Activated naive CD4-positive, alpha-beta T cell treated with Interleukin-2 at 50 U/mL for 16 hours (primary cell): ENCODE measurements at places on chromosomes 6 and 20.
A peak's percentile ranks its signal among the peaks of the same experiment; 100 is the strongest.

- no peak for DNase-seq
Observed at GRCh38 chr6:5130135-5130866, 45.2 kb downstream of the PPP1R3G start.

DNA sequence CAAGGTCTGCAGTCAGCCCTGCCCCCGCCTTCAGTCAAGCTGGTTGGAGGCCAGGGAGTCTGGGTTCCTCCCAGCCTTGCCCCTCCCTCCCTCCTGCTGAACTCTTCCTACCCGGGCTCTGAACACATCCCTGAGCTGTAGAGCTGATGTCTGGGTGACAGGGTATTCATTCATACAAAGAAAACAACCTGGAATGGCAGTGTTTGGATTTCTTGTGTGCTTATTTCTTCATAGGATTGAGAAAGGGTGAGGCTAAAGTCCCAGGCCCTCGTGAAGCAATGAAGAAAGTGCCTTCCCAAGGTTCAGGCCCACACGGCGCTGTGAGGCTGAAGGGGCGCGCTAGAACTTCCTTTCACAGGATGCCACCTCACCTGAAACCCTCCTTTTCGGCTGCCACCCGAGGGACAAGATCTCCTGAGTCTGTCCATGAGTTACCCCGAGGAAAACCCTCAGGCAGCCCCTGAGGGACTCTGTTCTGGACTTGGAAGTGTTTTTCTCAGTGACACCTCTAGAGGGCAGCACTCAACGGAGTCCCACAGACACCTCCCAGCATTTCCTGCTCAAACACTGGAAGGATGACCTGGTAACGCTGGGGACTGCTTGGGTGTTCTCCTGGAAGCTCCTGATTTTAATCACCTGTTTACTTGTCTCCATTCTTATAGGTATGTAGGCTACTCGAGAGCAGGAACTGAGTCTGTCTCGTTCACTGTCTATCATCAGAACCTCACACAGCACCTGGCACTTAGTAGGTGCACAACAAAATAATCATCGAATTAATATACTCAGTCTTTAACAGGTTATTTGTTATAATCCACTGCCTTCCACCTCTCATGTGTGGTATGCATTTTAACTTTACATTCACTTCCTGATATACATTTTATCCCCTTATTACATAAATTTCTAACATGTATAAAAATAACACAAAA, 11.8 kb upstream of the GSTA1 start:
- DNase-seq = peak; percentile 37

- no peak for DNase-seq
Observed at GRCh38 chr20:52812231-52812847, 159.8 kb upstream of the TSHZ2 start.

DNA sequence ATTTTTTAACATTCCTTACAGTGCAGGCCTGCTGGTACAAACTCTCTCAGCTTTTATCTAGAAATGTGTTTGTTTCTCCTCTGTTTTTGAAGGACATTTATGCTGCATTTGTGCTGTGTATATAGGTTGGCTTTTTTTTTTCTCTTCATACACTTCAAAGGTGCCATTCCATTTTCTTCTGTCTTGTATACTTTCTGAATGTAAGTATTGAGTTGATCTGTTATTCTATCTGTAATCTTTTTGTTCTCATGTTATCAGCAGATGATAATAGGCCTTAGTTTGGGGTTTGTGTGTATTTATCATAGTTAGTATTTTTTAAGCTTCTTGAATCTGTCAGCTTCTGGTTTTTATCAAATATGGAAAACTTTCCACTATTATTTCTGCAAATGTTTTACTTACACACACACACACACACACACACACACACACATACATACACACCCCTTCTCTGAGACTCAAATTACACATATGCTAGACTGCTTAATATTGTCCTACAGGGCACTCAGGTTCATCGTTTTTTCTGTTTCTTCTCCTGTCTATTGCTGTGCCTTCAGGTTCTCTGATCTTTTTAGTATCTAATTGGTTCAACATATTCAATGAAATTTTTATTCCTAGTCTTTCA, 74.6 kb downstream of the RPP40 start:
- no peak for DNase-seq

- DNase-seq = no peak
Observed at GRCh38 chr20:48599748-48600469, 227.9 kb downstream of the PREX1 start.

GRCh38 chr6:166636934-166637333, 9.9 kb upstream of the RPS6KA2 start:
- no peak for DNase-seq

- no peak for DNase-seq
Observed at GRCh38 chr6:147022041-147022440, 182.2 kb upstream of the STXBP5 start.

DNA sequence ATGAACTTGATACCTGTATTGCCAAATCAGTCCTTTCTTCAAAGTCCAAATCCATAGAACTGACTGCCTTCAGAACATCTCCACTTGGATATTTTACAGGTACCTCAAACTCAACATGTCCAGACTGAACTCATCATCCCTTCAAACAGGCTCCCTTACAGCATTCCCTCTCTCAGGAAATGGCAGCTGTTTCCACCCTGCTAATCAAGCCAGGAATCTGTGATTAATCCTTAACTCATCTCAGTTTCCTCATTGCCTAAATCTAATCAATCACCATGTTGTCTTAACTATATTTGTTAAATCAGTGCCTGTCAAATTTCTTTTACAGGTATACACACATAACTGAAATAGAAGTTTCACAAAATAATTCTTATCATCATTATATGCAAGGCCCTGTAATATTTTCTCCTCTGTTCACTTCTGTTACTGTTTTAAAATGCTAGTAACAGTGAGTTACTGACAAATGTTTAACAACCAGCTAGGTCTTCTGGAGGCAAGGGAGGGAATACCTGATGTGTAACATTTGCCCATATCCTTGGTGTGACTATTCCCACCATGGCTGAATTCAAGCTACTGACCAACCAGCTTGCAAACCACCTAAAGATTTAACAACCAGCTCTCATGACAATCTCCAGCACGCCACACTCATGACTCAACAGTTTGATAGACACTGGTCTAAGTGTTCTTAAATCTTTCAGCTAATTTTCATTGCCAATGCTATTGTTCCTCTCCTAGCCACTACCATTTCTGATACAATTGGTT, 124.9 kb downstream of the ADAT2 start:
- DNase-seq = no peak

DNA sequence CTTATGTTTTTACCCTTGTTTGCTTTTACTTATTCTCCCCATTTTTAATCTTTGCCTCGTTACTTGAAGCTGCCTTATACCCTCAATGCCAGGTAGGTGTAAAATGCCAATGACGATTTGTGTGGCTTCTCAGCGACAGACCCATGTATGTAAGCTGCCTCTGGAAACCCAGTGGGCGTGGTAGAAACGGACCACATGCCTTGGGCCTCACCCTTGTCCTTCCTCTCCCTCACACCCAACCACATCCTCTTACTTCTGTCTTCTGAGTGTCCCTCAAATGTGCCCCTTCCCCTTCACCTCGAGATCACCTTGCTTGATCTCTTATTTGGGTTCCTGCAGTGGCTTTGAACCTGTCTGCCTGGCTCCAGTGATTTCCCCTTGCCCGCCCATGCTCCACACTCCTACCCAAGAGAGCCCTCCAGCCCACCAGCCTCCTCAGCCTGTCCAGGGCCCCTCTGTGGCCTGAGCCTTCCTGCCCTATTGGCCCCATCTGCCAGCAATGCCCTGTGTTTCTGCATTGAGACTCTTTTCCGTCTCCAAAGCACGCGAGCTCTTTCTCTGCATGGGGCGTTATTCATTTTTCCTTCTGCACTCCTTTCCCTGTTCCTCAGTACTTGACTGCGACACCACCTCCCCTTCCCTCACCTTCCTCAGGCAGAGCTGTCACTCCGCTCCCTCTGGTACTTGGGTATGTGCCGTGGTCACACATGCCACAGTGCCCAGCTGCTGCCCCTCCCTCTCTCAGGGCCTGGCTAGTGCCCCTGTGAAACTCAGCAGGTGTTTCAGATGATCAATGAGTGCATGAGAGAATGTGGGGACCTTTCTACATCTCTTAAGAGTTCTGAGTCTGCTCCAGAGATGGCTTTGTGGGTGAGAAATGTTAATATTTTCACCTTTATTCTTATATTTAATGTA, 115.4 kb downstream of the SLX4IP start:
- no peak for DNase-seq

- DNase-seq = no peak
Observed at GRCh38 chr6:44524476-44525227, 137.1 kb downstream of the CDC5L start.

- no peak for DNase-seq
Observed at GRCh38 chr6:12733876-12734275, 17.3 kb downstream of the PHACTR1 start.

DNA sequence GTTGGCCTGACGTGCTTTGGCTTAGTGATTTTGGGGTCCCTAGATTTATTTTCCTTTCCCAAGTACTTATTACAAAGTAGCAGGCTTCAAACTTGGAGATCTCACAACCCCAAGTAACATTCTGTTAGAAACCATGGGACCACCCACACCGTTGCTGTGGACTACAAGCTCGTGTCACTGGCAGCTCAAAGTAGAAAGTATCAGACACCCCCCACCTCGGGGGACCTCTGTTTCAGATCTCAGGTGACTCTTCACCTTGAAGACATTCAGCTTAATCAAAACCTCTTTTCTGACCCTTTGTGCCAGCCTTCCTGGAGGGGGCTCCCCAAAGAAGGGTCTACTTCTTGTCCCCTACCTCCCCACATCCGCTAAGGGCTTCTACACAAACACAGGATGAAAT, 15.7 kb upstream of the MYT1 start:
- no peak for DNase-seq

DNA sequence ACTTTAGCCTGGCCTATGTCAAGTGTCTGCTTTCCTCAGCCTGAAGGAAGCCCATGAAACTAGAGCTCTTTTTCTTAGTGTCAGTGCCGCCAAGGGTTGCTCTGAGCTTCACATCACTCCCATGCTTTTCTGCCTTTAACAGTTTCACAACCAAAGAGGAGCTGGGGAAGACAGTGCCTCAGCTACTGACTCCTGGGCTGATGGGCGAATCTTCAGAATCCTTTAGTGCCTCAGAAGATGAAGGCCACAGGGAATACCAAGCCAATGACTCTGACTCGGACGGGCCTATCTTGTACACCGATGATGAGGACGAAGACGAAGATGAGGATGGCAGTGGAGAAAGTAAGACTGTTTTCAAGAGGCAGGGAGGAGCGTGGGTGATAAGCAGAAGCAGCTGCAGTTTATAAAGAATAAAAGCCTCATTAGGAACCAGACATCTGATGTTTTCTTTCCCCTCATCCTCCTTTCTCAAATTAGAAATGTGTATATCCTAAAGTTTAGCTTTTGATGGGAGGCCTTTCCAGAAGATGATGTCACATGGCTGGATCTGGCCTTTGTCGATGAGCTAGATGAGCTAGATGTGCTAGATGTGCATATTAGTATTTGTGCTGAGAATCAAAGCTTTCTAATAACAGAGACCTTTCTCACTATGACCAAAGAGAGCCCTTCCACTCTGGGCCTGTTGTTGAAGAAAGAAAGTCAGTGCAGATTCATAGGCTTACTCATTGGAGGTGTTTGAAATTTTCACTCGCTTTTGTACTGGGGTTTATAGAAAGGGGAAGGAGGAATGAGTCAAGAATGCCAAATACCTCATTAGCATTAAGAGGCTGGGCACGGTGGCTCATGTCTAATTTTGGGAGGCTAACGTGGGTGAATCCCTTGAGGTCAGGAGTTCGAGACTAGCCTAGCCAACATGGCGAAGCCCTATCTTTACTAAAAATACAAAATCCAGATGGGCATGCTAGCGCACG, 70.7 kb upstream of the LTV1 start:
- DNase-seq = no peak

GRCh38 chr6:43229803-43230620, 731 bp upstream of the DNPH1 start:
- no peak for DNase-seq

DNA sequence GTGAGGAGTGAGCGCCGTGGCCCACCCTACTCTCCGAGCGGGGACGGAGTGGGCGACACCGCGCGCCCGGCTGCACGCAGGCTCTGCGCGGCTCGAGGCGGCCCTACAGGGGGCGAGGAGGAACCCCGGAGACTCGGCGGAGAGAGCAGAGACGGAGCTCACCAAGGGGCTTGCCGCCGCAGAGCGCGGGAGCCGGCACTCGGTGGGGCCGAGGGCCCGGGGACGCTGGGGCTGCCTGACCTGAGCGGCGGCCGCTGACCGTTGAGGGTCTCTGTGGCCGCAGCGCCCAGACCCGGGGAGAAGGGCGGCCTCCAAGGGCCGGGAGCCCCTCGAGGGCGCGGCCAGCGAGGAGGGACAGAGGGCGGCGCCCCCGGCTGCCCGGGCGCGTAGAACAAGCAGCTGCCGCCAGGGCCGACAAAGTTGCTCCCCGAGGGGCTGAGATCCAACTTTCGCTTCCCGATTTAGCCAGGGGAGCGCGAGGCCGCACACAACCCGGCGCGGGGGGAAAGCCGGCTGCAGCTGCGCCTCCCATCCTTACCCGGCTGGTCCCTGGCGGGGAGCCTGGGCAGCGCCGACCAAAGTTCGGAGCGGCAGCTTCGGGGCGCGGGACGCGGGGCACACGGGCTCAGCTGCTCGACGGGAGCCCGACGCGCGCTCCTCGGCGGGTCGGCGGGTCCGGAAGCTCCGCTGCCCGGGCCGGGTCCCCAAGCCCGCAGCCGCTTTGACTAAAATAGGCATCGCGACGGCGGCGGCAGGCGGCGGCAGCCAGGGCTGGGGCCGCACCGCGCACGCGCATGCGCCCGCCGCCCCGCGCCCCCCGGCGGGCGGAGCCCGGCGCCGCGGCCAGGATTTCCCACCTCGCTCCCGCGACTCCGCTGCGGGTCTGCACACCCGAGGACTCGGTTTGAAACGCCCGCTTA, 43.1 kb downstream of the POPDC3 start:
- peak; percentile 5 for DNase-seq

DNA sequence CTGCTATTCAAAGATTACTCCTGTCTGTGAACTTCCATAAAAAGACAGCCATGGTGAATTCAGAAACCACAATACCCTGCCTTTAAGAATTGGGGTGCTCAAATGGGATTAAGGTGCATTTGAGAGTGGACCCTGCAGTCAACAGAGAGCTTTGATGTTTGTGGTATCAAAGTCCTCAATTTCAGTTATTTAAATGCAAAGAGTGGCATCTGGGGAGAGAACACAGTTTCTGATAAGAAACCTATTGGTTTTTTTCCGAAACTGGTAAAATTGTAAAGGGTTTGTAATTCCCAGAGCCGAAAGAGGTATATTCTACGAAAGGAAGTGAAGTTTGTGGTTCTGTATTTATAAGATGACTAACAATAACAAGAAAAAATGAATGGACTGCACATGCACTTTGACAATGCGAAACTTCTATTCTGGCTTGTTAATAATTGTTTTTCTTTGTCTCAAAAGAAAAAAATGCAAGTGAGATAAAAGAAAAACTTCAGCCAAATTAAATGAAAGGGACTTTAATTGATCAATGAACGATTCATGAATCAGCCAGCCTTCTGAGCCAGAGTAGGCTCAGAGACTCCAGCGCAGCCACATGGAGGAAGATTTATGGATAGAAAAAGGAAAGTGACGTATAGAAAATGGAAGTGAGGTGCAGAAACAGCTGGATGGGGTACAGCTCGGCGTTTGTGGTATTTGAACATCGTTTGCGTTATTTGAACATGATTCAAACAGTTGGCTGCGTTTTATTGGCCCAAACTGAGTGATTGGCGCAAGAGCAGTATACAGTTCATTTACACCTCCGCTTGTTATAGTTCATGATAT, 70.5 kb upstream of the DUSP22 start:
- DNase-seq = no peak

- DNase-seq = no peak
Observed at GRCh38 chr20:9523636-9524035, 9.2 kb downstream of the LAMP5 start.
